ENCODE measurements at places on chromosomes 13 and 19.

- DNase-seq: no peak
Observed at GRCh38 chr13:51977625-51978024, 33.6 kb downstream of the ATP7B start.

GRCh38 chr13:72132075-72132474 is 265.1 kb upstream of the DACH1 start:
- no peak for DNase-seq

DNA sequence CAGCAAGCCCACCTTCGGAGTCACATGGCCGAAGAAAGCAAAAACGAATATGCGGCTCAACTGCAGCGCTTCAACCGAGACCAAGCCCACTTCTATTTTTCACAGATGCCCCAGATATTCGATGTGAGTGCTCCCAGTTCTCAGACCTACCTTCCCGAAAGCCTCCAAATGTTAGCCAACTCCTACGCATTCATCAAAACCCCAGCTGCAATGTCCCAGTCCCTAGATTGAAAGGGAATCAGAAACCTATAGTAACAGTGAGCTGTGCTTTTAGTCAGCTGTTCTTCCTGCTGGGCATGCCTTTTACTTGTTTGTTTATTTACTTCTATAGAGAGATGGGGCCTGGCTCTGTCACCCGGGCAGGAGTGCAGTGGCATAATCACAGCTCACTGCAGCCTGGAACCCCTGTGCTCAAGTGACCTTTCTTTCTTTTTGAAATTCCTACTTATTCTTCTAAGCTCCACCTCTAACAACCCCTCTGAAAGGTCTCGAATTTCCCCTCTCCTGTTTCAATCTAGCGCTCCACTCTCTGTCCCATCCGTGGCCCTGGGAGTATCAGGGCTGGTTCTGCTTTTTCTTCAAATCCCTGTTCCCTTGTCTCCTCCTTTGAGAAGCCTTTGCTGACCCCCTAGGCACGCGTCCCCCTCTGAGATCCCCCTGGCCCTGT is 4.4 kb downstream of the TRIP10 start:
- DNase-seq: no peak

- DNase-seq: no peak
Observed at GRCh38 chr13:20351281-20352022, 119.3 kb upstream of the GJB6 start.

GRCh38 chr19:28555317-28555716 is 657.6 kb downstream of the UQCRFS1 start:
- no peak for DNase-seq

DNA sequence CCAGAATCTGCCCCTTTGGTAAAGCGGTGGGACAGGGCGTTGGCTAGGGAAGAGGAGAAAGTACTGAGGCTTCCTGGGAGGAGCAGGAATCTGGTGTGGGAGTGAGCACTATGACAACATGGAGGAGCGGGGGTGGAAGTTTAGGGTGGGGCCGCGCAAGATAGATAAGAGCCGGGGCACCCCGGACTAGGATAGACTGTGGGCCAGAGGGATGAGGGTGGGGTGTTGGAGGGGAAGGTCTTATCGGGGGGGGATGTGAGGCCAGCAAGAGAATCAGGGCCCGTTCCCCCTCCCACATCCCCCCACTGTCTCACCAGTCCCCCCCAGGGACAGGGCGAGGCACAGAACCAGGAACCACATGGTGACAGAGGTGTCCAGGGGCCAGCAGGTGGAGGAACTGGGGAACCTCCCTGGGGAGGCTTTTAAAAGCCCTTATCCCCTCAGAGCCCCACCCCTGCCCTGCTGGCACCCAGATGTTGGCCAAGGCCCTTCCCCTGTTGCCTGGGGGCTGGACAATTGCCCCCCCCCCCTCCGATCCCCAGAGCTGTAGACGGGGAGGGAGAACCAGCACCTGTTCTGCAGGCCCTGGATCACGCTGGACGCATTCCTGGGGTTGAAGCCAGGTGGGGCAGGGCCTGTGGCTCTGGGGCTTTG is at the start of gene KLK1:
TSS of gene KLK1 (minus strand) at position 399 of the 654 bp plus-strand sequence. CDS start at position 360, 39 bp downstream.
- DNase-seq: no peak

- DNase-seq: no peak
Observed at GRCh38 chr13:112060282-112060830, 6.6 kb upstream of the SOX1 start.

- no peak for DNase-seq
Observed at GRCh38 chr13:110126391-110126961, 180.5 kb downstream of the COL4A1 start.
